ENCODE measurements at places on chromosomes 5 and 9. TPM values are rescaled to one million over a fixed set of nuclear protein-coding genes. Genes with fewer than 3 reads are reported as not detected.

The LAMC3 gene
- total RNA-seq: 0.40 TPM

The C9orf50 gene
- total RNA-seq: not detected

The PTGER4 gene
- total RNA-seq: 91.2 TPM

The CSF2 gene
- 52.6 TPM for total RNA-seq

The POU5F2 gene
- 0.43 TPM for total RNA-seq

The TMOD1 gene
- 1.3 TPM for total RNA-seq

The ACTBL2 gene
- not detected for total RNA-seq

The PITX1 gene
- 0.18 TPM for total RNA-seq

The MYO10 gene
- 0.28 TPM for total RNA-seq

The KIAA1191 gene
- total RNA-seq: 52.6 TPM

The PCDHGB1 gene
- total RNA-seq: not detected

The RASGRF2 gene
- 14.2 TPM for total RNA-seq

The PCDHB3 gene
- not detected for total RNA-seq

The GPR151 gene
- not detected for total RNA-seq

The TAS2R1 gene
- total RNA-seq: not detected

The ZNF879 gene
- total RNA-seq: 2.1 TPM

Measured in activated CD4-positive, alpha-beta T cell treated with anti-CD3 and anti-CD28 coated beads for 36 hours (primary cell).